ENCODE measurements at places on chromosomes 3 and 15. TPM values are rescaled to one million over a fixed set of nuclear protein-coding genes. Genes with fewer than 3 reads are reported as not detected.

HGD gene
- 0.13 TPM for total RNA-seq

PLA2G4E gene
- total RNA-seq, result not detected

PLD1 gene
- total RNA-seq, result 12.9 TPM

NUDT16 gene
- 8.1 TPM for total RNA-seq

CLCN2 gene
- 6.5 TPM for total RNA-seq

GOLGA6L1 gene
- not detected for total RNA-seq

HRG gene
- not detected for total RNA-seq

PTH1R gene
- 1.4 TPM for total RNA-seq

CATSPER2 gene
- total RNA-seq, result 0.65 TPM

PLXNA1 gene
- 22.8 TPM for total RNA-seq

MASP1 gene
- total RNA-seq, result 1.8 TPM

RBSN gene
- 16.0 TPM for total RNA-seq

All from epithelial cell of alveolus of lung (primary cell).